ENCODE measurements at places on chromosomes 3 and 15.

DNA sequence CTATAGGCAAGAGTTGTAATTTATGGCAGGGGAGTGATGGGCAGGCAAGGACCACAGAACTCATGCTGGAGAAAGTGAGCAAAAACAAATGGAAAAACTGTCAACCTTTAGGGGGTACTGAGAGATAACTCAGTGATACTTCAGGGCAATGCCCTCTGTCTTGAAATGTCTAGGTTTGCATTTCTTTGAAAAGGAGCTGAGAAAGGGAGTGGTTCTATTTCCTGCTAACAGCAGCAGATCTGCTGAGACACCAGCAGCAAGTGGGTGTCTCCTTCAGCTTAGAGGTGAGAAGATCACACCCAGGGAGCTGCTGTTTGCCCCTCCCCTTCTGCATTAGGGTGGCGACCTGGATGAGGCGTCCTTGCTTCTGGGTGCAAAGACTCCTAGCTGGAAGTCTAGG lies 42.3 kb upstream of the XIRP1 start:
- DNase-seq, result no peak

GRCh38 chr3:8868996-8869395 lies 94.3 kb downstream of the RAD18 start:
- DNase-seq, result no peak

DNA sequence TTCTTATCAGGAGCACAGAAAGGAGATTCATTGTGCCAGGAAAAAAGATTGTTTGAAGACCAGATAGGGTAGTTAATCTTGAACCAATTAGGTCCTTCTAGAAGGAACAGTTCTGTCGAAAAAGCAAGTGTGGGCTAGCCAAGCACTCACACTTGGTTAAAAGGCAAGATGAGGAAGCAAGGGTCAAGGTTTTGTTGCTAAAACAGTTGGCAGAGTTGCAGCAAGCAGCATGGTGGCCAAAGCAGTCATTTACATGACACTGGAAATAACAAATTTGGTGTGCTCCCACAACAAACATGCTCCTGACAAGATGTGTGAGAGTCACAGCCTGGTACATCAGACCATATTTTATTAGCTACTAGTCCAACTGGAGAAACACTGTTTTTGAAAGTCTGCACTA lies 228.0 kb upstream of the CFAP20DC start:
- no peak for DNase-seq

DNA sequence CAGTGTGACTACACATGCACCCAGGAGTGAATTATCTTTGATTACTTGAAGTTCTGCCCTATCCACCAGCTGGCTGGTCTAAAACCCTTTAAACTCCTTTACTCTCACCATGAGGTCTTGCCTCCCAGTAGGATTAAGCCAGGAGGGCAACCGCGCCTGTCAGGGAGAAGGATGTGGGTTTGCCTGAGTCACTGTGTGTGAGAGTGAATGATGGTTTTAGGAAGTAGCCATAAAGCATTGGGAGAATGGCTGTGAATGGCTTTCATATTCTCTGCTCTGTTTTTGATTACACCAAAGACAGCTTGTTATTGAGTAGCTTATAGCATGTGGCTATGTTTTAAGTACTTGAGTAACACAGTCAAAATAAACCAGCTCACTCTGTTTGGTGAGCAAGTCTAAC lies 637.7 kb upstream of the TBL1XR1 start:
- DNase-seq, result no peak

GRCh38 chr3:157274644-157275137 lies 114.7 kb upstream of the CCNL1 start:
- DNase-seq, result no peak

- no peak for DNase-seq
Measured at GRCh38 chr3:64972793-64973192, 285.0 kb upstream of the ADAMTS9 start.

DNA sequence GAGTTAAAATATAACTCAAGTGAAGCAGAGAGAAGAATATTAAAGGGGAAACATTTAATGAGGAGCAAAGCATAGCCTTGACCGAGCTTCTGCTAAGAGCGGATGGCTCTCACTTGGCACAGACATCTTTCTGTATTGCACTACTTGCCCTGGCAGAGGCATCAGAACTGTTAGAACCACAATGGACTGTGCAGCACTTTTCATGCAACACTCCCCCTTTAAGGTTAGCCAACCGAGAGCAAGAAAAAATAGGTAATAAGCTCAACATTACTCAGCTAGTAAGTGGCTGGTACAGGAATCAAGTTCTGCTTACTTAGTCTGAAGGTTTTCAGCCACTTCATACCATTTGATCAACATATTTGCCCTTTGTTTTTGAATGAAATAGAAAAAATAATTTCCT lies 33.7 kb downstream of the CRTC3 start:
- no peak for DNase-seq

GRCh38 chr3:108301695-108302404 lies 5.5 kb downstream of the HHLA2 start:
- DNase-seq, result no peak

GRCh38 chr15:60464836-60465630 lies 13.9 kb downstream of the ICE2 start:
- no peak for DNase-seq

DNA sequence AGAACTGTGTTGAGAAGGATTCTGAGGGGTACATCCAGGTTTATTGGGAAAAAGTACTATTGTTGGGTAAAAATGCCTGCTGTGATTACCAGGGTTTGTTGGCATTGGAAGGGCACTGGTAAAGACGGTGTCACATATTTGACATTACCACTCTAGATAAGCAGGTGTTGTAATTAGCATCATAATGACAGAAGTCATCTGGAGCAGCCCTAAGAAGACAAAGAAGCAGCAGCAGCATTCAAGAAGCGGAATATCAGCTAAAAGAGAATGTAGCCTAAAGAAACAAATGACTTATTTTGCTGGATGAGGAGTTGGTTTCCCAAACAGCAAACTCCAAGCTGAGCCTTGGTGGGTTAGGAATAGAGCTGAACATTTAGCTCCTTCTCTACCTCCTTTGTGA lies 30.5 kb upstream of the ZFAND6 start:
- DNase-seq, result no peak

DNA sequence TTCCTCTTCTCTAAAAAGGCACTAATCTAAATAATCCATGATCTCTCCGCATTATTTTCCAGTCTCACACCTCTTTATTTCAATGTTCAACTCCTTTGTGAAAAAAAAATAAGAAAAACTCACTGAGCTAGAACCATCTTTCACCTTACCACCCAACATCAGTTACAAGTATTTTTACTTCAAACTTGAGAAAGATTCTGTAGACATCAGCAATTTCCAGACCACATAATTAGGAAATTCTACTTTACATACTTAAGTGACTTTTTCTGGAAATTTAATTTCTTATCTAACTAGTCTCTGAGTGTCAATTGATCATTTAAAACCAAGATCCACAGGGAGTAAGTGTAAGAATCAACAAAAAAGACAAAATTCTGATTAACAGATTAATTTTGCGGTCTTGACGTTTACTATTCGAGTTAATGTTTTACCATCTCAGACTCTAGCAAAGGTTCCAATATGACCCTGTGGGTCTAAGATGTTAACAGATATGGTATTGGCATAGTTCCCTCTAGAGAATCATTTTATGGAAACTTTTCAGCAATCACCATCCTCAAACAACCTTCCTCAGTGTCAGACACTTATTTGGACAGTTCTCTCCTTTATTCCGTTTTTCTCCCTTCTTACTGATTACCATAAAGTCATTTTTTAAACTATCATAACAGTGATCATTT lies 5.1 kb downstream of the ATP13A3 start:
- no peak for DNase-seq

DNA sequence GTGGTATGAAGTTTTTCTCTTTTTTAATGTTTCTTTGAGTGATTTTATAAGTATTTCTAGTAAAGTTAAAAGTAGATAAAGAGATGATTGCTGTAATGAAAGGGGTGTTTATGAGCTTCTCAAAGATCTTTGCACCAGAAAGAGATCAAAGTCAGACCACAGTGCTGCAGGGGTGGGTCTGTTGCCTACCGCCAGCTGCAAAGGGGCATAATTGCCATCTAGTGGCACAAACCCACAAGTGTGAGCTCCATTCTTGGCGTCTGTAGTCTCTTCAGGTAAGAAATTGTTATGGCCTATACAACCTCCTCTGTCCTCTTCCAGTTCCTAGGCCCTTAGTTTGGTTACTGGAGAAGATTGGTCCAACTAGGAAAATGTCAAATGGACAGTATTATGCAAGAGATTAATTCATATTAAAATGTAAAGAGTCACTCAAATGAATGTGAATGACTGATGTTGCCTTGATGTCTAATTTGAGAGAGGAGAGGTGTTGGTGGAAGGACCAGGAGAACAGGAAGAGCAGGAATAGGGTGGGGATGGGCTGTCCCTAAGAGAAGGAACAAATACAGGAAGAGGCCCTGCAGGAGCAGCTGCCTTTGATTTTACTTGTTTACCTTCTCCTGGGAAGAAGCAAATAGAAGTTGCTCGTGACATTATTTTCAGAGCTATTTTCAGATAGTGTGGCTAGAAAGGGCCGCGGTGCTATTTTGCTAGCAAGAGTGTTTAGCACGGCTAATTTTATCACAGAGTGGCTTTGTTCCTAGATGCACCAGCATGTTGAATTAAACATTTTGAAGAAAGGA lies 53.0 kb upstream of the GSK3B start:
- no peak for DNase-seq
